ENCODE measurements at places on chromosomes 2 and 18.

DNA sequence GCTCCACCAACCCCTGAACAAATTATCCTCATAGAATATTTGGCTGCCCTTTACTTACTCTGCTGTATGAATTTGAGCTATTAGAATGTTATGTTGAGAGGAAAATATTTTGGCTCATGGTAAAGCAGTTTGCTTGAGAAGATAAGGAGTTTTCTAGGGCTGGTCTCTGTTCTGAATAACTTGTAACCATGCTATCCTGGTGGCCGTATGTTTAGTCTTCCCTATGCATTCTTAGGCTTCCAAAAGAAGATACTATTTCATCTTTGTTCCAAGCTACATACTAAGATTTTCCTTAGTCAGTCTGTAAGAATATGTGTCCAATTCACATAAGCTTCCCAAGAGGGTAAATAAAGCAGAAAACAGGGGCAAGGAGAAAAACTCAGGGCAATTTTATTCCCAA lies 1105.1 kb upstream of the PIK3C3 start:
- no peak for DNase-seq

- peak; percentile 29 for DNase-seq
These were observed 20.1 kb upstream of the WIPF1 start for GRCh38 chr2:174617718-174618117.

DNA sequence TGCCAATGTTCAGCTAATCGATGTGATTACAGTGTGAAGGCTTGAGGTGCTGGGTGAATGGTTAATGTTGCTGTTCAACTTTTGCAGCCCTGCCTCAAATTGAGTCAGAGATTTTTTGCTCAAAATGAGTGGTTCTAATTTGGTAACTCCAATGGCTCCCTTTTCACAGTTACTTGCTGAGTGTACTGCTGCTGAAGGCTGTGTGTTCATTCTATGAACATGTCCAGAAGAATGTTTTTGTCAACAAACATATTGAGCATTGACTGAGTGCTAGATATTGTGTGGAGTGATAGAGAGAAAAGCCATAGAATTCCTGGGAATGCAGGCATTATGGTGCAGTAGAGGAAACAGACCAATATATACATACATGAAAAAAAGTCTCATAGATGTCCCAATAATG lies 39.0 kb upstream of the TCF4 start:
- DNase-seq: no peak

GRCh38 chr2:204849892-204850291 lies 304.6 kb downstream of the PARD3B start:
- DNase-seq: no peak

DNA sequence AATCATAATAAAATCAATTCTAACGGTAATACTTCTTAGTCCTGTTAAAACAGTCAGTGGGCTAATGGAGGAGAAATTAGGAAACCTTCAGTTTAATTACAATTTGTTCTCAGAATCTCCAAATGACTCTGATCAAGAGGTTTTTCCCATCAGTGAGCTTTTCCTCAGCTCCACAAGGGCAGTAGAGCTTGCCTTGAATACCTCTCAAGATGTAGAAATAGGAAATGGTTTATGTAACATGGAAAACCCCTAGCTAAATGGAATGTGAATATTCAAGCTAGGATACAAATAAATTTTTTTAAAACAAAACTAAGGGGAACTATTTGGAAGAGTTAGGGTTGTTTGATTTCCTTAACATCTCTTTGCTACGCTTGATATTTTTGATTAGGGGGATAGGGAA lies 87.5 kb downstream of the PLEKHM3 start:
- no peak for DNase-seq

DNA sequence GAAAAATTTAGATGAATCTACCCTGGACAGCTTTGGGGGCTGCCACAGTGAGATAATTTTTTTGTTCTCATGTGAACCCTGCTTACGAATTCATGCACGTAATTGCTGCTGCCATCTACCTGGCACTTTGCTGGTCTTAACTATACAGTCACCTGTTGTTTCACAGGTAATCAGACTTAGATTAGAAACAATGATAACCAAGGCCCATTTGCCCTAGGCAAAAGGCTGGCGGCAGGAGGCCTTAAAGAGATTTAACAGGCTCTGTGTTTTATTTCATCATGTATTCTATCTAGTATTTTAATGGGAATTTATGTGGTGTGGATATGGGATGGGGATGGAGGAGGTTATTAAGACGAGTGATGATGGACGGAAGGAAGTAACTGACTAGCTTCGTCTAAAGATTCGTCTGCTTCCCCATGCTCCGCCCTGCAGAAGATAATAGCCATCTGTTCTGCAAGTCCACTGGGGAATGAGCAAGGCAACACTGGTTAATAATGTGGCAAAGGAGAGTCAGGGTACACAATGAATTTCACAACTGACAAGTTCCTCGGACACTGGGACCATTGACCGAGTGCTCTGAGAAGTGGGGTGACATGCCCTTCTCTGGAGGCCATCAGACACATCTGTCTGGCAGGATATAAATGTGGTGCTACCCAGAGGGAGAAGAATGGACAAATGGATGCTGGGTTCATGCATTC lies 291.8 kb upstream of the TNP1 start:
- no peak for DNase-seq

DNA sequence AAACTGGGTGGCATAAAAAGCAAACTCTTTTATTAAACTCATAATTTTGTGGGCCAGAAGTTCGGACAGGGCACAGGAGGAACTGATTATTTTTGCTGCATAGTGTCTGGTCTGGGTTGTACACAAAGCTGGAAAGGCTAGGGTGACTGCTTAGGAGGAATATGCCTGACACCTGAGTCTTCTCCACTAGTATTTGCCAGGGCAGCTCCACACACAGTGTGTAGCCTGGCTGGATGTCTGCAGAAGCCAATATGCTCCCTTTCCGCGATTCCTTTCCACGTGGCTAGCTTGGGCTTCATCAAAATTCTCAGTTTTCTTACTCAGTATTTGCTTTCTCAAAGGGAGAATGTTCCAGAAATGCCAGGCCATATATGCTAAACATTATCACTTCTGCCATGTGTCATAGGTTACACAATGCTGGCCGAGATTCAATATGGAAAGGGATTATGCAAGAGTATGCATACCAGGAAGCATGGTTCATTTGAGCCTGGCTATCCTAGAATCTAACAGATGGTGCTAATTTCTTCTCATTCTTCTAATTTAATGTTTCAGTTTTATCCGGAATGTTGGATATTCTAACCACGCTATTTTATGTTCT lies 142.7 kb upstream of the DOK6 start:
- DNase-seq: no peak

GRCh38 chr2:95032868-95033603 lies 7.5 kb downstream of the MAL start:
- no peak for DNase-seq

DNA sequence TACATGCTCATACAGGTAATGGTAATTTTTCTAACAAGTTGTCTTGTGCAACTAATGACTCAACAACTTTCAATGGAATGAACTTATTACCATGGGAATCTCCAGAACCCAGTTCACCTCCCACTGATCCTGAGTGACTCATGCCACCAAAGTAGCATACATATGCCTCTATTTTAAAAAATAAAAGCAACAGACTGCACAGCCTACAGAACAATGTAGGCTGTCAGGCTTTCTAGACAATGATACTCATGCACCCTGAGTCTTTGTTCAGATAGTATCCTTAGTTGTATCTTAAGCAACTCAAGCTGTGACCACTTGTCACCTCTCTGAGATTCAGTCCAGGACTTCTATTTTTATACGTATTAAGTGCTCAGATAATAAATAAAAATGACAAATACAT lies 531.0 kb upstream of the SETBP1 start:
- no peak for DNase-seq

GRCh38 chr2:143284087-143284675 lies 155.0 kb downstream of the ARHGAP15 start:
- DNase-seq: peak; percentile 57

GRCh38 chr2:239590995-239591915 lies 190.4 kb upstream of the HDAC4 start:
- DNase-seq: no peak

DNA sequence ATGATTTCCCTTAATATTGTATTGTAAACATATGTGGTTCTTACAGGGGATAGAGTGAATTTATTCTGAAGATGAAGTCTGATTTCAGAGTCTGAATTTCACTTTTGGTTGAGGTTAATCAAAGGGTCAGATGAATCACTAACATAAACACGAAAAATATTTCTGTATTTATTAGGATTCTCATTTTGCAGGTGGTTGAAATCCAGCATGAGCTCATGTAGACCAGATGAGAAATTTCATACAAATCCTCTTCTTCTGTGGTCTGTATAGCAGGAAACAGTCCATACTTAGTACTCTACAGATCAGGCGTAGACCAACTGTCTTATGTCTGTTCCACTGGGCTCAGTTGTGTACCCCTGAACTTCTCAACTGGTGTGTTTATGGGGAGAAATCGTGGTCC lies 157.8 kb downstream of the BABAM2 start:
- DNase-seq: no peak

GRCh38 chr18:50836521-50836957 lies 16.7 kb upstream of the MRO start:
- no peak for DNase-seq

- no peak for DNase-seq
These were observed 123.9 kb downstream of the TMEM17 start for GRCh38 chr2:62382122-62382521.

DNA sequence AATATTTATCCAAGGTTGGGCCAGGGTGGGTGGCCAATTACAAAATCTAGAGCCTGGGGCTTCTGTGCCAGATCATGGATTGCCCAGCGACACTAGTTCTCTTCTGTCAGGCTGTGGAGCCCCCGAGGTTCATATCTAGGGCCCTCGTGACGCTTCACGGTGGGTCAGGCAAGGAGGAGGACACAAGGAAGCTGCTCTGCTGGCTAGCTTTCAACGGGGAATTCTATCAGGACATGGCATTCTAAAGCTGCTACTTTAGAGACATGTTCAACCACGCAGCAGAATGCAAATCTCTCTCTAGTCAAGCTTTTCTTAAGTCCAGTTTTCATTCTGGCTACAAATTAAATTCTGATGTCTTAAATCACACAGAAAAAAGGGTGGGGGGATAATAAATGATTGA lies 180.2 kb downstream of the THADA start:
- DNase-seq: no peak

- no peak for DNase-seq
These were observed 104.4 kb downstream of the TLK1 start for GRCh38 chr2:171056307-171056706.

DNA sequence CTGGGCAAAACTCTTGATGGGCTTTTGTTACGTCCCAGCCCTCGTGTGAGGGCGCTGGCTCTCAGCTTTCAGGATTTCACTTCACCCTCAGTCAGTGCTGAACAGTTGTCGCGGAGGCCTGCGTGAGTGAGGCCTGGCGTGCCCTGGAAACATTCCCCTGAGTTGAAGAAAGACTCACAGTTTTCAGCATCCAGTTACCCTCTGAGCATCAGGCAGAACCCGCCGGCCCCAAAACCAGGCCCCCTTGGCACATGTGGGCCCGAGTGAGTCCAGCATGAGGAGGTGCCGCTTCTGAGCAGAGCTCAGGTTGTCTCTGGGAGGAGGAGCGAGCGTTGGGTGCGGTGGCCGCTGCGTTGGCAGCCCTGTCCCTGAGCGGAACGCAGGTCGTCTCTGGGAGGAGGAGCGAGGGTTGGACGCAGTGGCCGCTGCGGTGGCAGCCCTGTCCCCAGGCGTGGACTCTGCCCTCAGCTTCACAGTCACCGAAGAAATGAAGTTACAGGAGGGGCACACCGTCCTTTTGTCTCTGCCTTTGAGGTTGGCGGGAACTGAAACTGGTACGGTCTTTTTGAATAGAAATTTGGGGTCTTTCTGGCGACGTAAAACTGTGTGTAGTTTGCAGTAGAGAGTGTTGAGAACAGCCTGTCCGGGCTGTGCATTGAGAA lies at the start of gene NEU4:
NEU4 (plus strand) TSS at position 473 of the 662 bp plus-strand sequence. CDS start 5,292 bp downstream, outside the sequence.
- DNase-seq: no peak

DNA sequence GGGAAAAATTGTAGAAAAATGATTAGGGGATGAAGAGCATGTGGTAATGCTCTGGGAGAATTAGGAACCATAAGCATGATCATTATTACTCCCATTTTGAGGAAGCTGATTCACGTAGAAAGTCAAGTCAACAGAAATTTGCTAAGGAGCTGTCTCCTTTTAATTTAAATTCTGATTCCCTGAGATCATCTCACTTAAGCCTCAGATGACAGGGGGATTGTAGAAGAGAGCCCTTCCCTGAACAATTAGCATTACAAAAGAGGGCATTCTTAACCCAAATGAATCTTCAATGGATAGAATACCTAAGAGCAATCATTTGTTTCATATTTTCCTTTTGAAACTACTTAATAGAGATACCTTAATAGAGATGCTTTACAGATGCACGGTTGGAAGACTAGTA lies 267.9 kb downstream of the NYAP2 start:
- DNase-seq: no peak

DNA sequence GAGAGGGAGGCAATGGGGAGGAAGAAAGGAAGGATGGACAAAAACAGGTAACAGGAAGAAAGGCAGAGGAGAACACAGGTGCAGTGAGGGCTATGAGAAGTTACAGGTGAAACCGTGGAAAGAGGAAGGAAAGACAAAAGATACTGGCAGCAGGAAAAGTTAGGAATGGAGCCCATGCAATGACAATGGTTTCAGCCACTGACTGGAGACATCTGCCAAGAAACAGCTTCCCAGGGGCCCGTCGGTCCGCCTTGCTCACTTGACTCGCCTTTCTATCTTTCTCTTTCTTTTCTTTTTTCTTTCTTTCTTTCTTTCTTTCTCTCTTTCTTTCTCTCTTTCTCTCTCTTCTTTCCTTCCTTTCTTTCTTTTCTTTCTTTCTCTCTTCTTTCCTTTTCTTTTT lies 37.5 kb downstream of the ST8SIA5 start:
- DNase-seq: no peak

GRCh38 chr2:104794441-104794840 lies 59.5 kb upstream of the POU3F3 start:
- no peak for DNase-seq

GRCh38 chr18:70641156-70641775 lies 352.4 kb downstream of the SOCS6 start:
- DNase-seq: no peak

DNA sequence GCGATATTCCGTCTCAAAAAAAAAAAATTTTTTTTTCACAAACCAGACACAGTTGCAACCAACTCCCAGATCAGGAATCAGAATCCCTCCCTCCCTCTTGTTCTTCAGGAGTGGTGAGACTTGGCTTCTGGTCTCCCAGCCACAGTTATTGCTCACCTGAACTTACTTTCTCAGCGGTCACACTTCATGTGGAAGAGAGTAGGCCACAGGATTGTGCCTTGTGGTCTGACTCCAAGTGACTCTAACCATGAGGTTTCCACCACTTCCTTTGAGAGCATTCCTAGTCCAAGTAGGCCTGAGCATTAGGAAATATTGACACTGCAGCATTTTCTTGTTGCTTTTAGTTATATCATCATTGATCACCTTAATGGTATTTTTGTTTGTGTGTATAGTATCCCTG lies 12.1 kb downstream of the FMNL2 start:
- no peak for DNase-seq

GRCh38 chr2:232516551-232516950 lies 3.6 kb upstream of the PRSS56 start:
- DNase-seq: no peak
